ENCODE measurements at places on chromosomes 1 and 21. TPM values are rescaled to one million over a fixed set of nuclear protein-coding genes. Genes with fewer than 3 reads are reported as not detected.

- DNase-seq, result no peak
These were observed 330.0 kb upstream of the DEPDC1 start for GRCh38 chr1:68826836-68827235.

- DNase-seq, result no peak
These were observed 57.2 kb upstream of the C1orf185 start for GRCh38 chr1:51044834-51045233.

- DNase-seq, result no peak
These were observed 27.1 kb upstream of the HAO2 start for GRCh38 chr1:119341372-119341947.

DNA sequence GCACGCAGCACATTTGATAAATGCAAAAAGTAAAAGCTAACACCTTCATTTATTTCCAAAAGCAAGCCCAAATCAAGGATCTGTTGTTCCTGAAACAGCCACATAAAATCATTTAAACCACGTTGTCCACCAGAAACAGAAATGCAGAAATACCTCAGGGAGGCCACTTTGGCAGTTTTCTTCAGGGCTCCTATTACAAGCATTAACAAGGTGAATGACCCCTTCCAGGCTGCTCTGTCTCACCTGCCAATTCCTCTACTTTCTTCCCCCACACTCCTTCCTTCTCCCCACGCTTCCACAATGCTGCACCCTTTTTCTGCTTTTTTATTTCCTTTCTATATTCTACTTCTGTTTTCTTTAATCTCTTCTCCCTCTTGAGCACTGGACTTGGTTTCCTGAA, 55.0 kb upstream of the PTGFRN start:
- DNase-seq, result no peak

Gene MAN1C1
- total RNA-seq, result not detected

Data from HT1080 (cell line).